ENCODE measurements at places on chromosomes 4 and X.

DNA sequence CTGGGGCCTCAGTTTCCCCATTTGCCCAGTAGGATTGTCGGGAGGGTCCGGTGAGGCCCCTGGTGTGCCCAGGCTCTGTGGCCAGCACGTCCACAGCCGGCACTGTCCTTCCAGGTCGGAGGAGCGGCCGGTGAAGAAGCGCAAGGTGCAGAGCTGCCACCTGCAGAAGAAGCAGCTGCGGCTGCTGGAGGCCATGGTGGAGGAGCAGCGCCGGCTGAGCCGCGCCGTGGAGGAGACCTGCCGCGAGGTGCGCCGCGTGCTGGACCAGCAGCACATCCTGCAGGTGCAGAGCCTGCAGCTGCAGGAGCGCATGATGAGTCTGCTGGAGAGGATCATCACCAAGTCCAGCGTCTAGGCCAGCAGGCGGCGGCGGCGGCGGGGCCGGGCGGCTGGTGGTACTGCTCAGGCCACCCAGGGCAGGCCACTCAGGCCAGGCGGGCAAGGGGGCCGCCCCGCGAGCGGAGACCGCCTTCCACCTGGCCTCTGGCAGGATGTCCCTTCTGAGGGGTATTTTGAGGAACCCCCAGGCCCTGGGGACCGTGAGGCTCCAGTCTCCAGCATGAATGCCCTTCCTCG is 6.7 kb downstream of the MSANTD1 start:
- no peak for DNase-seq

DNA sequence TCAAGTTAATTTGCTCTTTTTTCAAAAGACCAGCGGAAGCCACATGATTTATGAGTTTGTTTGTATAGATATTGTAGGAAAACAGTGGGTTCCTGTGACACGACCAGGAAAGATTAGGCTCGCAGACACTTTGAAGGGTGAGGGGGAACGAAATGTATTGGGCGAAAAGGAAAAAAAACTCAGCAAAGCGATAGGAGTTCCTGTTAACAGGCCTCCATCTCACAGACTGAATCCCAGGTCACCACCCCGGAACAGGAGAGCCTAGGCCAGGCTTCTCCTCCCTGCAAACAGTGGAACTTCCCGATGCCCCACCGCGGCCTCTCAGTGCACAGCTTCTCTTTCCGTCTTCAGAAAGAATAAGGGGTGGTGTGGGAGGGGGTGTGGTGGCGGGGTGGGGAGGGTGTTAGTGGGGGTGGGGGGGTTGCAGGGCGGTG is 181.8 kb upstream of the GPRIN3 start:
- no peak for DNase-seq

GRCh38 chrX:78658845-78659744 is at the start of gene RTL3:
Gene RTL3 (minus strand): TSS chrX:78659328. CDS start chrX:78658420, 908 bp downstream.
- peak; percentile 24 for DNase-seq

- no peak for DNase-seq
Measured at GRCh38 chr4:88002786-88003185, 4.6 kb upstream of the PKD2 start.

- no peak for DNase-seq
Measured at GRCh38 chrX:9414416-9414815, 50.4 kb upstream of the TBL1X start.

GRCh38 chrX:65677954-65678469 is 10.6 kb downstream of the MSN start:
- DNase-seq = peak; percentile 42

GRCh38 chr4:27132497-27132896 is 271.9 kb downstream of the STIM2 start:
- DNase-seq = no peak
